Cardiac atrium fibroblast (primary cell): ENCODE measurements at places on chromosomes 7 and 10. TPM values are rescaled to one million over a fixed set of nuclear protein-coding genes. Genes with fewer than 3 reads are reported as not detected.

The MOGAT3 gene
- not detected in 2 replicates for total RNA-seq

The MUC3A gene
- total RNA-seq, result not detected in 2 replicates

The CPA4 gene
- total RNA-seq, result 56.7 and 90.1 TPM in 2 replicates

The LRRC72 gene
- not detected in 2 replicates for total RNA-seq

The GIMAP5 gene
- 1.3 TPM in 1 of 2 replicates, not detected in the other for total RNA-seq
